MCF 10A (cell line): ENCODE measurements at places on chromosomes 6 and 20.

GRCh38 chr6:112044856-112045255, 9.0 kb upstream of the CCN6 start:
- peak; percentile 18 for DNase-seq

GRCh38 chr20:38927902-38928578, 1.8 kb downstream of the FAM83D start:
- peak; percentile 68 for DNase-seq

DNA sequence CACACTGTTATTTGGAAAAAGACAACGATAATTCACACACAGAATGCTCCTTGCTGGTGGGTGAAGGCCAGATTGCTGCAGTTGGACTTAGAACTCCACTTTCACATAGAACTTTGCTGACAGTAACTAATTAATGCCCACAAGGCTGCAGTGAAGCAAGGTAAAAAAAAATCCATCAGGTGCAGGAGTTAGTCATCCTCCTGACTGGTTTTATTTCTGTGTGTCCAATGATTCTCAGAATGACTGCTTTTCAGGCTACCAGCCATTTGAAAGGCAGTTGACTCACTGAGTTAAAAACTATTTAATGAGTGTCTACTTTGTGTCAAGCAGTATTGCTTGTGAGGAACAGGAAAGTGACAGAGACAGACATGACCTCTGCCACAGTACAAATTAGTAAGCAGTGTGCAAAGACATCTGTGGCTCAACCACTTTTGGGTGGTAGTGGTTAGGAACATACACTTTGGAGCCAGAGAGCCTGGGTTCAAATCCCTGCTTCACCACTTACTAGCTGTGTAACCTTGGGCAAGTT, 41.9 kb downstream of the ELOVL5 start:
- peak; percentile 68 for DNase-seq

- DNase-seq: peak; percentile 60
Measured at GRCh38 chr6:31752739-31753319, 9.6 kb upstream of the SAPCD1 start.

DNA sequence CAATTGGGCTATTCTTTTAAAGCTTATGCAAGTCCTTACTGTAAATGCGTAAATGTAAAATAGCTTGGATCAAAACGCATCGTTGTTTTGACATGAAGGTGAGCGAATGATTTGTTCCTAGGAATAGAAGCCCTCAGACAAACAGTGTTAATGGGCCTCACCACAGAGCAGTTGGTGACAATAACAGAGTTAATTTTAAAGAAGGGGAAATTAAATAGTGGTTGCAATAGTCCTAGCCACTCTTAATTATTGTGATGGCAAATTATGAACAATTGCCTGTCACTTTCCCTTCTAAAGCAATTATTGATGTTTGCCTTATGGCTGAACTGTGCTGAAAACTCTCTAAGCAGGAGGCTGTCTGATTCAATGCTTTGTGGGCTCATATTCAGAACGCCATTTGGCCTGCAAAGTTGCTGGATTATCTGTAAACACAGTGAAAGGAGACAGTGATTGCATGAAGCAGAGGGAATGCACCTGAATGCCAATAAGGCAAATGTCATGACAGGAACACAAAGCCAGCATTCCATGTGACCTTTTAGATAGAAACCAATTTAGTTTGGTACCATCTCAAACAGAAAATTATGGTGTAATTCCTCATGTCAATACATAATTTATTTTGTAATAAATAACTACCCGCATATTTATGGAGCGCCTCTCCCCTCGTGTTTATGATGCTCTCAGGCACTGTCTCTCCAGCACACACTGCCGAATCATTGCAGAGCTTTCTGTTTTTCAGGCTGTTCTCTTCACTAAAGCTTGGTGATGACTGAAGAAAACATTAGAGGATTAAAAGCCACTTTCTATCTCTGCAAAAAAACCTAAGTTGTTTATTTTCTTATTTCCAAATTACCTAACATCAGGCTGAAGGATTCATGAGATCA, 387.5 kb downstream of the HACE1 start:
- no peak for DNase-seq

DNA sequence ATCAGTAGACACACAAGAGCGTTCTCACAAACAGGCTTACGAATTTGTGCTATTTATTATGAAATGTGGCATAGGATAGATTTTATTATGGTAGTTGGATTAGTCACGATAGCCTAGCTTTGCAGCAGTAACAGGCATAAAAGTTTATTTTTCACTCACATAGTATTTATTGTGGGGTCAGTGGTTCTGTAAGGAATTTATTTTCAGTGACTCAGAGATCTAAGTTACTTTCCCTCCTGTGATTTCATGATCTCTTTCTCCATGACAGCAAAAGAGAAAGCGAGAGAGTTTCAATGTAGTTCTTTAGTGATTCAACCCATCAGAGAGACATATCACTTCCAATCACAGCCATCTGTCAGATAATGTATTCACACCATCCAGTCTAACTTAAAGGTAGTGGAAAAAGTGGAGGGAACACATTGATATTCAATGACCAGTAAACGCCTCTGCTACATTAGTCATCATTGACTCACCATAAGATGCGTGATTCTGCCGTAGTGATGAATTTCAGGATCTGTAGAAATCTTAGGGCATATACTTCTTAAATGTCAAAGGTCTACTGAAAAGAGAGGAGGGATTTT, 605.5 kb downstream of the HDGFL1 start:
- peak; percentile 85 for DNase-seq

GRCh38 chr6:68649669-68650068, 14.6 kb downstream of the ADGRB3 start:
- DNase-seq: no peak

DNA sequence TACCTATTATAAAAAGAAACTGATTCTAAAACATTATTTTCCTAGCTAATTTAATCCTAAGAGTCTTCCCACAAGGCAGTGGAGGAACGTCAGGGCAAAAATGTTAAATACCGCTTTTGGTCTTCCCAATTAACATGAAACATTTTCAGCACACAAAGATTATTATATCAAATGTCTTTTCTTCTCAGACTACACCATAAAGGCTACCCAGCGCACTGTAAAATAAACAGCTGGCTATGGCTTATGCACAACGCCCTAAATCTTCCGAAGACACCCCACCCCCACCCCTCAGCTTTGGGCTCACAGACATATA, 1.0 kb downstream of the NUDT3 start:
- no peak for DNase-seq

GRCh38 chr20:10356628-10357027, 77.4 kb downstream of the MKKS start:
- DNase-seq: no peak

DNA sequence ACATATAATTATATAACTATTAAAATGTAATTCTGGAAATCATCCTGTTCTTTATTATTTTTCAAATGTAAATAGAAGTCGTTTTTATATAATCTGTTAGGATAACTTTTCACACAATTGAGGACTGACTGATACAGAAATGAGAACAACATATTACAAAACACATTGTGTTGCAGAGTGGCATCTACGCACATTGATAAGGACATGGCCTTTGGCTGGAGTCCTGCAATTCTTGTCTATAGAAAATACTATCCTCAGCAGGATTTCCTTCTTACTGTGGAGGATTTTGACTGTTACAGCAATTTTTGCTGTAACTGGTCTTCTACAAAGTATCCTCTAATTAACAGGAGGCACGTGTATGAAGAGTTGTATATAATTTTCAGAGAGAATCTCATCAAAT, 19.8 kb downstream of the SH3BGRL2 start:
- no peak for DNase-seq

DNA sequence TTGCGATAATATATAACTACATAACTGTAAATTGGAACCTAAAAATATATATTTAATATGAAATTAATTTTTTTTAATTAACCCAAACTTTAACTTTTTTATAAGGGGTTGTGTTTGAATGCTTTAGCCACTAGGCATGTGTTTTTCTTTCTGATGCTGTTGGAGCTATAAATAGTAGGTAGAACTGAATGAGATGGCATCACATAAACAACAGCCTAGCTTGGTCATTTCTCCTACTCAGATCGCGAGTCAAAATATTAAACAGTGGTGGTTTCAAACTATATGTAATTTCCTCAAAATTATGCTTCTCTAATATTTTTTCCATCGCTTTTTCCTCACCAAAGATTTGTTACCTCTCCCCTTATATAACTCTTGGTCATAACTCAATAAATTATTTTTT, 243.2 kb downstream of the ARID1B start:
- no peak for DNase-seq

- no peak for DNase-seq
Measured at GRCh38 chr20:504632-505075, 38.9 kb downstream of the CSNK2A1 start.

DNA sequence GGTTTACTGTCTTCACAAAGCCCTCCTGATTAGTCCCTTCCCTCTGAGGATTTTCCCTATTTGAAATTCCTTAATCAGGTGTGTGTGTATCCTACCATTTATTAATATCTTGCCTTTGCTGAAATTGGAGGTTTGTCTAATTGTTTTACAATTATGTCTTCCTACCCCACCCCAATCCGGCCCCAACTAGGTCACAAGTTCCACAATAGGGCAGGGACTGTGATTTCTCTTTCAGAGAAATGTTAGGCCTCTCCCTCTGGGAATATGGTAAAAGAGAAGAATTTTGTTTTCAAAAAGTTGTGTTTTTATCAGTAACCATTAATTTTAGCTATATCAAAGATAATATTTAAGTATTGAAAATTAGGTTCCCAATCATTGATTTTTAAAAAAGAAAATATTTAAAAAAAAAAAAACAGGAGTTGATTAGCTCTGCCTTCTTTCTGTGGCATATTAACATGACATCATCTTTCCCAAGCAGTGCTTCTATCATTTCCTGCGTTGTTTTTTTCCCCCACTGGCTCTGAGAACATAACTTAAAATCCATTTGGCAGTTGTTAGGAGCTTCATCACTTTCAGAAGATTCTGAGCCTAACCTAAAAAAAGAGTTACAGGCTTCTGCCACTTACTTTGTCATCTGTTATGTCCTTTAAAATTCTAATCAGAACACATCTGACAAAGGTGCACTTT, 36.1 kb downstream of the BLOC1S5 start:
- no peak for DNase-seq

GRCh38 chr20:43824309-43825050, 90.2 kb upstream of the TOX2 start:
- DNase-seq: no peak

DNA sequence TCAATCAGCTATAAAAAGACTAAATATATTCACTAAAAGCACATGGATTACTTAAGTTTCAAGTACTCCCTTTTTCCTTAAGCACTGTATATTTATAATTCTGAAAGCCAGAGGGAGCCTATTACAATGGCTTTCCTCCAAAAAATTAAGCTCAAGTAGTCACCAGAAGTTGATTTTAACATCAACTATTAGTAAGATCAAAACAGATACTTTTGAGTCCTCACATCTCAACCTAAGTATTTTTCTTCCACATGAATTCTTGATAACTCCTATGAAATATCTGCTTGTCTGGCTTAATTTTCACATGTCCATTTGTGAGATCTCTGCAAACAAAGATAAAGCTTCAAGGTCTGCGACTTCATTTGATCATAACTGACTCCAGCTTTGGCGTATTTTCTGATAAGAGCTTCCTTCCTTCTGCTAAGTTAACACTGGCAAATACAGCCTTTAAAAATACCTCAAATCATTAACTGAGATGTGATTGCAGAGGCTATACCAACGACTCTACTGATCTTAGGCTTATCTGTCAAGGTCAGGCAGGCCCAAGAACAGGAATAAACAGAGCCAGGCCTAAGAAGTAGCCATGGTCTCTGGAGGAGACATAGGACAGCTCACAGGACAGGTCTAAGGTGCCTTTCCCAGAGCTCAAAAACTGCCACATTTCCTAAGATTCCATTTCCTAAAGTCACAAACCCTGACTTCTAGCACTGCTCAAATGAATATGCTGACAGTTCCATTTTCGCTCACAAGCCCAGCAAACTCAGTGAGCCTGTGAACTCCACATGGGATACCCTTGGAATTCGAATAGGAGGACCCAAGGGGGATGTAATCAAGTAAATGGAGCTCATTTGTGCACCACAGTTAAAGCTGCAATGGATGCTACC, 10.0 kb downstream of the SNX5 start:
- no peak for DNase-seq

- peak; percentile 38 for DNase-seq
Measured at GRCh38 chr6:133099573-133099972, 141.6 kb upstream of the EYA4 start.

- DNase-seq: no peak
Measured at GRCh38 chr6:4336778-4337442, 201.5 kb upstream of the ECI2 start.

DNA sequence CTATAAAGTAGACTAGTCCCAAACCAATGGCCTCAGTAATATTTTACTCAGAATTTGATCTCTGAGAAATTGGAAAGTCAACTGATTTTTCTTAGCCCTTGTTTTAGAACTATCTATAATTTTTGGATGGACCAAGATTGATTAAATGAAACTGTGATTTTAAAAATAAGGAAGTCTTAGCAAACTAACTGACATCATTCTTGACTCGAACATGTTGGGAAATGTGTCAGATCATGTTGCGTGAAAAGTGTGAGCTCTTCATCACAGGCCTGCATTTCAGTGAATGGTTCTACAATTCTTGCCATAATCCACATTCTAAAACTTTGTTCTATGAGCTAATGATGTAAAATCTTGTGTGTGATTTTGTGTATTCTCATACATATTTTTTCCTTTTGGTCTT, 11.0 kb downstream of the TNFAIP3 start:
- DNase-seq: no peak

DNA sequence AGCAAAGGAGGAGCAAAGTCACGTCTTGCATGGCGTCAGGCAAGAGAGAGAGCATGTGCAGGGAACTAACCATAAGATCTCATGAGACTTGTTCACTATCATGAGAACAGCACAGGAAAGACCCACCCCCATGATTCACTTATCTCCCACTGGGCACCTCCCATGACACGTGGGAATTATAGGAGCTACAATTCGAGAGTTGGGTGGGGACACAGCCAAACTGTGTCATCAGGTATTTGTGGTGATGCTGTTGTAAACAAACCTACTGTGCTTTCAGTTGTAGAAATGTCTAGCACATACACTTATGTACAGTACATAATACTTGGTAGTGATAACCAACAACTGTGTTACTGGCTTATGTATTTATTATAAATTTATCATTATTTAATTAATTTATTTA, 128.3 kb downstream of the UTRN start:
- DNase-seq: peak; percentile 23
